Tongue (tissue), 3 donors: ENCODE measurements at places on chromosomes 13 and 19. TPM values are rescaled to one million over a fixed set of nuclear protein-coding genes. Genes with fewer than 3 reads are reported as not detected.

GRCh38 chr19:16379521-16380313 lies 55.1 kb downstream of the KLF2 start:
- no peak for DNase-seq

- DNase-seq, result no peak
Measured at GRCh38 chr19:19107654-19108053, 30.6 kb downstream of the TMEM161A start.

- peak; percentile 81 for DNase-seq
Measured at GRCh38 chr13:32427852-32428580, at the start of gene N4BP2L1. Gene N4BP2L1 (minus strand): TSS chr13:32428130. CDS start chr13:32428082, 48 bp downstream.

DNA sequence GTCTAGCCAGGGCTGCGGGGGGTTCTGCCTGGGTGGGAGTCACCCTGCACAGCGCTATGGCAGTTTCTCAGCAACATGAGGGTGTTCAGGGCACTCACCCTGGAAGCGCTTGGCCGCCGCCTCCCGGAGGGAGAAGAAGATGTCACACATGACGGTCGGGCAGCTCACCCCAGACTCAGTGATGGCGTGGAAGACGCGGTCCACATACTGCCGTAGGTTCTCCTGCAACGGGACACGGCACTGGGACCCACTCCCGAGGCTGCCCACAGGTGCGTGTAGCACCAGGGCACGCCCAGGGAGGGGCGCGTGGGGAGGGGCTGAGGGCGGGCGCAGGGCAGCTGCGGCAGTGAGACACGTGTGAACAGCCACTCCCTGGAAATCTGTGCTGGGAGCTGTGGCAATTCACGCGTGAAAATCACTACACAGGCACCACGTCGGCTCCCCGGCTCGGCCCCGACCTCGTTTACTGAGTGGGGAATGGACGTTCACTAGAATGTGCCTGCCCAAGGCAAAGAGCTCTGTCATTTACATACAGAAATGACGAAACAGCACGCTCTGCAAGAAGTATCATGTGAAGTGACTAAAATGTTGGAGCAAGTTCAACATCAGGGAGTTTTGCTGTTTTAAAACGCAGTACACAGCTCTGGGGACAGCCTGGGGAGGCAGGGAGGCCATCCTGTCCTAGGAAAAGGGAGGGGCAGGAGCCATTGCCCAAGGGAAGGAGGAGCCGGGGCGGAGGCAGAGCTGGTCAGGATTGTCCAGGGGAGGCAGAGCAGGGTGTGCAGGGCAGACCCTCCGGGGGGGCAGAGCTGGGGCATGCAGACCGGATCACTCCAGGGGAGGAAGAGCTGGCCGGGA lies 41.5 kb upstream of the C13orf46 start:
- DNase-seq, result no peak

DNA sequence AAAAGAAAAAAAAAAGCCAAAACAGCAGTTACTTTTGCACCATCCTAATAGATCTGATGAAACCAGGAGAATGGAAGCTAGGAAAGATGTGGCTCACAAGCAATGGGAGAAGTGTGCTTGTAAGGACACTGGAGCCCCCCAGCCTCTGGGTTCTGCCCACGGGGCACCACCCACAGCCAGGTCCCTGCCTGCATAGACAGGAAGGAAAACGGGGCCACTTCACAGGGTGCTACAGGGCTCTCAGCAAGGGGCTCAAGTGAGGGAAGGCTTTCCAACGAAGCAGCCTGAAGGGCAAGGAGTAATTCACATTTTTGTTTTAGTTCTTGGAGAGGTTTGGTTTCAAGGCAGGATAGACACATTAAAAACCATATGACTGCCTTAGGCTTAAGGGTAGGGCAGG lies 42.7 kb downstream of the BRD4 start:
- no peak for DNase-seq

The SHFL gene
- total RNA-seq, result 15.7 TPM

DNA sequence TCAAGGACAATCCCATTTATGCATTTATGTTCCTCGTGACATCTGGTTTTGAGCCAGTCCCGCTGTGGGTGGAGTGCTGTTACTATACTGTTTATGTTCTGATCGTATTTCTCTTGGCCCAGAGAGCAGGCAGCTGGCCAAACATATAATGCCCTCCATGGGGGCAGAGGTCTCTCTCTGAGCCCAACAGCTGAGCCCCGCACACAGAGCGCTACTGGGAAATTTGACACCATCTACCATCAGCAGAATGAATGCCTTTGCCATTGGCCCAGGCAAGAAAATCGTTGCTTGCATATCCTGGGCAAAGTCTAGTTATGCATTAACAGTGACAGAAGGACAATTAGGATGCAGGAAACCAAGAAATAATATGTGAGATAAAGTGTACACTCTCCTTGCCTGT lies 126.8 kb upstream of the CACNA1A start:
- DNase-seq, result peak; percentile 98

DNA sequence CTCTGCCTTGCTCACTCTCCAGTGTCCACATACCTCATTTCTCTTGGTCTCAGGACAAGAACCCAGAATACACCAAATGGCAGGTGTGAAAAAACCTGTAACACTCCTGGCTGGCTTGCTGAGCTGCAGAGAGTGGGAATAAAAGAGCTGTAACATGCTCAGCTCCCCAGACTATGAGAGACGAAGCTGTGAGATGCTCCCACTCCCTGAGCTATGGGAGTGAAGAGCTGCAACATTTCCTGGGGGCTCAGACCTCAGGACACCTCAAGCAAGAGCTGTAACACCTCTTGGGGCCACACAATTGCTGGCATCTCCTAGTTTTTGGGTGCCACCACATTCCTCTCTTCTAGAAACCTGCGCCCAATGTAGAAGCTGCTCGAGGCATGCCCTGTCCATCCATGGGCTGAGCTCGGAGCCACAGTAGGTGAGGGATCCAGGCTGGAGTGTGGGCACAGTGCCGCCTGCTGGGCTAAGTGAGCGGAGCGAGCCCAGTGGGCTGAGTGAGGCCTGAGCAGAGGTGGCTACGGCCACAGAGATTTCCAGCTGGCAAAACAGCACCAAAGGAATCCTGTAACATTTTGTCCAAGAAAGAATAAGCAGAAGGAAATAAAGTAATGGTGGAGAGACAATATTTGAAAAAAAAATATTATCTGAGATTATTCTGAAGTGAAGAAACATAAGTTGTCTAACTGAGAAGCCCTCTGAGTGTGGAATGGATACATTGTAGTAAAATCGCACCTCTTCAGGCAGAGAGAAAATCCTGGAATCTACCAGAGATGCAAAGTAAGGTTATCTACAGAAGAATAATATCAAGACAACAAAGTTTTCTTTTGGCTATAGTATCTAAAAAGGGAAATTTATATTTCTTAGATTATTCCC lies 186.2 kb upstream of the PCDH9 start:
- no peak for DNase-seq

- DNase-seq, result peak; percentile 22
Measured at GRCh38 chr13:76289558-76289957, 596.6 kb downstream of the KCTD12 start.

GRCh38 chr19:35347171-35347929 lies at the start of gene FFAR1:
Gene FFAR1 (plus strand): TSS chr19:35347902. CDS start chr19:35351552, 3,650 bp downstream.
- no peak for DNase-seq

The MYO1F gene
- total RNA-seq, result 7.3 TPM

DNA sequence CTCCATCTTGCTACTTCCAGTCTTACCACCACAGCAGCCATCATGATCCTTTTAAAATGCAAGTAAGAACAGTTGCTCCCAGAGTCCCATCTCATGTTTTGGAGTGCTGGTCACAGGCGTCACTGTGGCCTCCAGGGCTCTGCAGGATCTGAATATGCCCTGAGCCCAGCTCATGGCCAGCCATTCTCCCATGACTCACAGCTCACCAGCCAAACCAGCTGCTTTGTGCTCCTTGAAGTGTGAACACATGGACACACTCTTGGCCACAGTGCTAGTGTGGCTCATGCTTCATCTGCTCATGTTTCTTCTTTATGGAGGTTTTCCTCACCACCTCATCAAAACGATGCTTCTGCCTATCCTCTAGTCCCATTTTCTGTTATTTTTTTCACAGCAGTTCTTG lies 466.5 kb downstream of the UQCRFS1 start:
- DNase-seq, result no peak

The ZFP82 gene
- total RNA-seq, result 13.8 TPM

The BCAM gene
- 188 TPM for total RNA-seq

The PNMA8A gene
- total RNA-seq, result 47.1 TPM

DNA sequence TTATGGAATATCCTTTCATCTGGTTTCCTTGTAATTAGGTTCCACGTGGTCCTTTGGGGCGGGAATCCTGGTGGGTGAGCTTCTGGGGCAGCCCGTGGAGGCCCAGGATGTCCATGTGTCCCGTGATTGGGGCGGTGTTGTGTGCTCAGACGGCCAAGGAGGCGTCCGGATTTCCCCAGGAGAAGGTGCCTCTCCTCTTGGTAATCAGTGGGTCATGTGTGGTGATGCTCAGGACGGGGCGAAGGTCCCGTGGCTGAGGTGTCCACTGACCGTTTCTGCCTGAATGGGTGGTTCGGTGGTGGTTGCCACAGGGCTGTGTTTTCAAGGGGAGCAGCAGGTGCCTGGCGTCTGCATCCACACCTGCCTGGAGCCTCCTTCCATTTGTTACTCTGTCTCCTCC lies 52.2 kb upstream of the F7 start:
- no peak for DNase-seq

GRCh38 chr19:29815231-29815630 lies 3.4 kb downstream of the CCNE1 start:
- peak; percentile 94 for DNase-seq

The CEACAM6 gene
- total RNA-seq, result 6.7 TPM

DNA sequence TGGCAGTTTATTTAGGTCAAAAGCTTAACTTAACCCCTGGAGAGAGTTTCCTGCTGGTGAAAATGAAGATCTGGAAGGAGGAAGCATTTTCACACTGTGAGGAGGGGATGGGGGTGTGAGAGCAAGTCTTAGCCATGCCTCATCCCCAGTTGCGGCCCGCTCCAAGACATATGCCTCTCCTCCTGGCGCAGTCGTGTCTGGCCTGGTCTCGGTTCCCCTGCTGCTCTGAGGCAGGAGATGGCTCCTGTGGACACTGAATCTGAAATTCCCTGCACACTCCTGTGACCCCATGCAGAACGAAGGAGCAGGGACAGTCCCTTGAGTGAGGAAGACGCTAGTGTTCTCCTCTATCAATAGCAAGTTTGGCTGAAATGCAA lies 360 bp upstream of the ZNF69 start:
- DNase-seq, result no peak

GRCh38 chr19:18020212-18021085 lies 12.5 kb downstream of the ARRDC2 start:
- DNase-seq, result peak; percentile 58

- DNase-seq, result no peak
Measured at GRCh38 chr19:35272954-35273649, 4.3 kb downstream of the USF2 start.

DNA sequence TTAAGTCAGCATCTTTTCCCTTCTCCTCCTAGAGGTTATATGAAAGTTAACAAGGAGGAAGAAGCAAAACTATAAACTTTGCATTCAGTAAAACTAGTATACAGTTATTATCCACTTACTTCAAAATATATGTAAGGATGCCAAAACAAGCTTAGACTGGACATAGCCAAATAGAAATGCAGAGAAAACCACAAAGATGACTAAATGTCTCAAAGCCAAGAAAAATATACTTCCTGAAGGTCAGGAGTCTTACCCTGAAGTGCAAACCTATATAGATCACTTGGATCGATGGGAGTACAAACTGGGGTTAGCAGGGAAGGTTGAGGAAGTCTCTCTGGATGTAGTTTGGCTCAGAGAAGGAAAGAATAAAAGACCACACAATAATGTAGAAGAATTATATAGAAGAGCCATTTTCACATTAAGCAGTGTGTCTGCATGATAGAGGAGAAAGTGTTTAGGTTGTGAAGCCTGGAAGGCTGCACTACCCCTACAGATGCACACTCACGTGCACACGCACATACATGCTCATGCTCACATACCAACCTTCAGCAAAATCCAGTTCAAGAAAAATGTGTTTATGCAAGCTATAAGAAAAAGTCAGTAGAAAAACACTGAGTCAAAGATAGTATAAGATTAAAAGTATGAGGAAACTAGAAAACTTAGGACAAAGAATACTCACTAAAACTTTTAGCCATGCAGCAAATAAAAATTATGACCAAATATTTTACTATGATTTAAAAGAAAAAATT lies 112.1 kb upstream of the RXFP2 start:
- no peak for DNase-seq

DNA sequence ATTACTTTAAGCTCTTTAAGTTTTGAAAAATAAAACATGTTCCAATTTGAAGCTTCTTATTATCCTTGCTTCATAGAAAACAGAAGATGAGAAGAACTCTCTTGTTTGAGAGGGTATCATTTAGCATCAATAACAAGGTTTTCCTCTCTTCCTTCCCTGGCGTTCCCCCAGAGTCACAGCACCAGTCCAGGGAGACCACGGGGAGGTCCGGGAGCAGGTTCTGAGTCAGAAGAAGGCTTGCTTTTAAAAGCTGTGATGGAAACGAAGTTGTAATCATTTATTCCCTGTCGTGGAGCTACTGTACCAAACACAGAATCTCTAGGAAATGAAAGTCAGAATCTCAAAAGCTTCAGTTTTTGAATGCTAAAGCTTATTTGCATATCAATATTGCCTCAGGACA lies 174.0 kb upstream of the LSM14A start:
- no peak for DNase-seq

DNA sequence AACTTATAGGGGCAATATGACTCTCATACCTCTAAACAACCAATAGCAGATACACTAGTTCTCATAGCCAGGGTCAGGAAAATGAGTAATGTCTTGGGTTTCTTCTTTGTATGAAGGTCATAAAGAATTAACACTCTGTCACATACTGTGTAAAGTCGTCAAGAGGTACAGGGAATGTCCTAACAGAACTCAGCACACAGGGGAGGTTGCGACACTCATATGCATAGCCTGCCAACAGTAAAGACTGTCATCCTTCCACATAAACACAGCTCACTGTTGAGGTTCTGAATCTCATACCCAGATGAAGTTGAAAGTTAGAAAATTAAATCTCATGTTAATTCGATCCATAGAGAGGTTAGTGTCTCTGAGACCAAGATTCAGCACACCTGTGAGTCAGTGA lies 34.2 kb upstream of the ZNF254 start:
- no peak for DNase-seq

DNA sequence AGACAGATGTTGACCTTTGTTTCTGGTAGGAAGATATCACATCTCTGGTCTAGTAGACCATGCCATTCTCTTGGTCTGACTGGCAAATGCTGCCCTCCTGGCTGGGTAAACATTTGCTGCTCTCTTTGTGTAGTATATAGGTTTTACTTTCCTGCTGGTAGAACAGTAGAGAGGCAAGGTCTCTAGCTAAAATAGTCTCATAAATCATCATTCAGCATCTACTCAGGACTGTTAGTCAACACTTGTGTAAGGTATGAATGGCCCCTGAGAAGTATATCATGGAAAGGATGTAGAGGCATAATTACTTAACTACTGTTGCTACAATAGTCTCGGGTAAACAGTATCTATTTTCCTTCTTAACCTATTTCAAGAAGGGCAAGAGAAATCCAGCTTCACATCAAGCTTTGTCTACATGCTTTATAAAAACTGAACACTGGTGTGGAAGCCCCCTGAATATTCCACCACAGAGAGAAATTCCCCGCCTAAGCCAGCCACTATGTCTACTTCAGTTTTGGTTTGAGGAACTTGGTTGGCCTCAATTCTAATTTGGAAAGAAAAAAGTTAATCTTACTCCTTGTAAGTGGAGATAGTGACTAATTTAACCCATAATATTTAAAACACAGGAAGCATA lies 18.4 kb upstream of the MYCBP2 start:
- DNase-seq, result peak; percentile 21

GRCh38 chr13:108993346-108993745 lies 363.9 kb downstream of the MYO16 start:
- DNase-seq, result no peak

GRCh38 chr19:50537769-50538230 lies 24.1 kb upstream of the ASPDH start:
- DNase-seq, result peak; percentile 87

GRCh38 chr13:33445476-33445875 lies 159.9 kb upstream of the STARD13 start:
- DNase-seq, result no peak
